ENCODE measurements at places on chromosomes 4 and X. TPM values are rescaled to one million over a fixed set of nuclear protein-coding genes. Genes with fewer than 3 reads are reported as not detected.

BMX gene
- total RNA-seq: not detected

CENPVL3 gene
- 0.22 TPM for total RNA-seq

TMSB15B gene
- 6.0 TPM for total RNA-seq

P2RY10 gene
- total RNA-seq: not detected

ASB5 gene
- not detected for total RNA-seq

DGAT2L6 gene
- total RNA-seq: not detected

EDA2R gene
- 12.4 TPM for total RNA-seq

GABRB1 gene
- not detected for total RNA-seq

VSIG4 gene
- not detected for total RNA-seq

TMEM271 gene
- total RNA-seq: not detected

BEND4 gene
- total RNA-seq: not detected

BOD1L1 gene
- 13.4 TPM for total RNA-seq

GABRG1 gene
- not detected for total RNA-seq

PDE5A gene
- total RNA-seq: 0.36 TPM

FGFBP2 gene
- 0.15 TPM for total RNA-seq

SHOX gene
- not detected for total RNA-seq

GK2 gene
- not detected for total RNA-seq

CT45A5 gene
- total RNA-seq: not detected

GSX2 gene
- total RNA-seq: not detected

SPATA4 gene
- total RNA-seq: 0.12 TPM

RAB39B gene
- 0.69 TPM for total RNA-seq

CCKAR gene
- total RNA-seq: not detected

BBS12 gene
- 3.0 TPM for total RNA-seq

GAGE13 gene
- total RNA-seq: not detected

MAGEA3 gene
- total RNA-seq: 2.8 TPM

GC gene
- total RNA-seq: not detected

NXF2B gene
- total RNA-seq: not detected

SLC35A2 gene
- total RNA-seq: 65.0 TPM

TDO2 gene
- total RNA-seq: 0.59 TPM

MAP3K15 gene
- 1.8 TPM for total RNA-seq

CLIC2 gene
- 0.10 TPM for total RNA-seq

DIPK2B gene
- not detected for total RNA-seq

TCEAL6 gene
- not detected for total RNA-seq

GAGE12F gene
- total RNA-seq: not detected

ANK2 gene
- total RNA-seq: 0.69 TPM

WDFY3 gene
- 9.0 TPM for total RNA-seq

PPEF1 gene
- 1.1 TPM for total RNA-seq

ARSJ gene
- total RNA-seq: 4.7 TPM

PABPC1L2B gene
- not detected for total RNA-seq

GPM6B gene
- total RNA-seq: 0.09 TPM

FABP2 gene
- total RNA-seq: not detected

SRPX gene
- 8.7 TPM for total RNA-seq

SPATA18 gene
- total RNA-seq: 3.5 TPM

SGMS2 gene
- total RNA-seq: 19.3 TPM

POU3F4 gene
- not detected for total RNA-seq

DMRTC1B gene
- not detected for total RNA-seq

CITED1 gene
- total RNA-seq: 0.81 TPM

C4orf51 gene
- total RNA-seq: not detected

CMC4 gene
- 15.3 TPM for total RNA-seq

MAGEA1 gene
- 0.13 TPM for total RNA-seq

TMEM154 gene
- 0.06 TPM for total RNA-seq

CT47B1 gene
- total RNA-seq: not detected

NAP1L3 gene
- 0.43 TPM for total RNA-seq

Measured in A549 treated with Mapracorat at 1 μM for 4 hours (cell line).